ENCODE measurements at places on chromosomes 3 and 15.

- DNase-seq, result no peak
These were observed 499.0 kb upstream of the ATP11B start for GRCh38 chr3:182294256-182294655.

- no peak for DNase-seq
These were observed 227.3 kb upstream of the C2CD4B start for GRCh38 chr15:62392376-62392775.

DNA sequence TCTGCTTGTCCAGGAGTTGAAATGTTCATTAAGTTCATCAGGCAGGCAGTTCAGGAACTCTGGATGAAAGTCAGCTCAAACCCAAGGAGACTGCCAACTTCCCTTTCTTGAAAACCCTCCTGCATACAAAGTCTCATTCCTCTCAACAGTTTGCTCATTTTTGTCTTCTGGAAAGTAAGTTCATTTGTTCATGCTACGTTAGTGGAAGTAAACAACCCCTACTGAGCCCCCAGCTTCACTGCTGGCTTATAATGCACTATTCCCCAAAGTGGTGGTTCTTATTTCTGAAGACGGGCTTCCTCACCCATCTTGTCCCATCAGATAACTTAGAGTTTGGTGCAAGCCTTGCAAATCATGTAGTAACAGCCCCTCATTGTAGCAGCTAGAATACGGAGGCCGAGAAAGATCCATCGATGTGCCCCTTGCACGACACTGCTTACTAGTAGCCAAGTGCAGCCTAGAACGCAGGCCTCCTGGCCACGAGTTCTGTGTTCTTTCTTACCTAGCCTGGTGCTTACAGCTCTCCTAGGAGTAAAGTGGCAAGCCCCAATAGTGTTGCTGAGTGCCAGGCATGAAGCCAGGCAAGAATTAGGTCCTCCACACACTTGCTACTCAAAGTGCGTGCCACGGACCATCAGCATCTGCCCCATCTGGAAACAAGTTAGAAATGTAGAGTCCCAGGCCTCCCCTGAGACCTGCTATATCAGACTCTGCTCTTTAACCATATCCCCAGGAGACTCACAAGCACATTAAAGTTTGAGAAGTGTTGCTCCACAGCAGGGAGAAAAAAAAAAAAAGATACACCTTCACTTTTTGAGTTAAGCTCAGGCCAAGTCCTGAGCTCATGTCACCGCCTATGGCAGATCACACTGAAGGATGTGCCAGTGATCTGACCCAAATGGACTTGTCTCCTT, 82.5 kb downstream of the RFTN1 start:
- no peak for DNase-seq

GRCh38 chr3:52226229-52226817, 878 bp upstream of the TLR9 start:
- DNase-seq, result no peak

- DNase-seq, result no peak
These were observed 95.8 kb upstream of the ABHD17C start for GRCh38 chr15:80599359-80599758.

DNA sequence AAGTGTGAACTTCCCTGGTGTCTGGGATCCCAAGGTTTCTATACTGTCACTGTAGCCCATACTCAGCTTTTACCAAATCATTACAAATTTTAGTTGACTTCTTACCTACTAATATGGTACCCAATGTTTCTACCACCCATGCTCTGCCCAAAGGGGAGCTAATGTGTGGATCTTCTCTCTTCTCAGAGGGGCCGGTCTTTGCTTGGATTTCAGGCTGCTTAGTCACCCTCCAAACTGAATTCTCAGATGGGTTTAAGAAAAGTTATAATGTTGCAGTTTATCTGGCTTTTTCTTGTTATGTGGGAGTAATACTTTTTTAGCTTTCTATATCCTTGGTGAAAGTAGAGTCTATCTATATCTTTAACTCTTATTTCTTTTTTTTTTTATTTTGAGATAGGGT, 67.1 kb upstream of the AKAP13 start:
- no peak for DNase-seq

DNA sequence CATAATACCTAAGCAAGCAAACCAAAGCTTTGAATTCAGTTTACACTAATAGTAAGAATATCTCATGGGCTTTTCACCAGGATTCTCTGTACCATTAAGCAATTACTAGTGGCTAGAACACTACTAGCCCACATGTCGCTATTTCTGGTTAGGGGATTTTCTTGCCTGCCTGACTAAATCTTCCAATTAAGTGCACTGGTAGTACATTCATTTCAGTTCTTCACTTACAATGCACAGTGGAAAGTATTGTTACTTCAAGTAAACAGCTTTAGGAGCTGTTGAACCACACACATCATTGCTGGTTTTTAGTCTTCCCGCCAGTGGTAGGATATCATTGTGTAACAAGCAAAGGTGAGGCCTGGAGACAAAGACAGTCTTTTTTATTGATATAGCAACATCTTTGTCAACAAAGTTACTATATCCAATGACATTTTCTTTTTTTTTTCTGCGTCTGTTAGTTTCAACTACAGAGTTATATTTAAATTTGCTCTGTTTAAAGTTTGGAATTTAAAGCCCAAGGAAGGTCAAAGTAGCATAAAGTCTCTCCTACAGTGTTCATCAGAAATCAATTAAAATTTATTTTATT, 826.8 kb upstream of the NR2F2 start:
- no peak for DNase-seq

DNA sequence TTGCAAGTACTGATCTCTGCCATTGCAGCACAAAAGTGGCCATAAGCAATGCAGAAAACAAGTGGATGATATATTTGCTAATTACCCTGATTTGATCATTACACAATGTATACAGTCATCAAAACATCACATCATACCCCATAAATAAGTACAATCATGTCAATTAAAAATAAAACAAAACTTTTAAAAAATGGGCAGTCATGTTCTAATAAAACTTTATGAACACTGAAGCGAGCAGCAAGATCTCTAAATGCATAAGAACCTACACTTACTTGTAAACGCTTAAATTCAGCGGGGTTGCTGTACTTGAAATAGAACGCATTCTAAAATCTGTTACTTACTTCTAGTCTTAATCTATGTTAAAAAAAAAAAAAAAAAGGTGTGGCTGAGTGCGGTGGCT, 73.4 kb downstream of the AQR start:
- DNase-seq, result no peak

Data from stimulated activated CD8-positive, alpha-beta memory T cell treated with anti-CD3 and anti-CD28 coated beads, Interleukin-4, amount 100 ng/mL, for 4 hours (primary cell).